Cardiac ventricle fibroblast (primary cell): ENCODE measurements at places on chromosomes 3 and 15. TPM values are rescaled to one million over a fixed set of nuclear protein-coding genes. Genes with fewer than 3 reads are reported as not detected.

Gene TIGIT
- not detected in 2 replicates for total RNA-seq

Gene CDHR4
- not detected in 2 replicates for total RNA-seq

Gene APOD
- total RNA-seq, result 67.7 and 93.3 TPM in 2 replicates

Gene KNG1
- not detected in 2 replicates for total RNA-seq

Gene CHRNB4
- not detected in 2 replicates for total RNA-seq
